ENCODE measurements at places on chromosomes 4 and X. TPM values are rescaled to one million over a fixed set of nuclear protein-coding genes. Genes with fewer than 3 reads are reported as not detected.

SPRY1 gene
- polyA plus RNA-seq, result 3.4 TPM

NAP1L2 gene
- polyA plus RNA-seq, result 2.8 TPM

IL13RA2 gene
- polyA plus RNA-seq, result 0.70 TPM

SHOX gene
- not detected for polyA plus RNA-seq

ASMT gene
- polyA plus RNA-seq, result 0.08 TPM

CT45A10 gene
- not detected for polyA plus RNA-seq

MMRN1 gene
- polyA plus RNA-seq, result not detected

MAGEA2B gene
- not detected for polyA plus RNA-seq

SHROOM3 gene
- 4.9 TPM for polyA plus RNA-seq

PRR32 gene
- polyA plus RNA-seq, result not detected

SSX5 gene
- polyA plus RNA-seq, result not detected

ARAP2 gene
- 9.3 TPM for polyA plus RNA-seq

HPGD gene
- polyA plus RNA-seq, result 0.75 TPM

TMPRSS11A gene
- polyA plus RNA-seq, result 0.10 TPM

PAGE2B gene
- not detected for polyA plus RNA-seq

P2RY4 gene
- 0.06 TPM for polyA plus RNA-seq

MTNR1A gene
- not detected for polyA plus RNA-seq

OPHN1 gene
- 5.8 TPM for polyA plus RNA-seq

SCML2 gene
- 0.64 TPM for polyA plus RNA-seq

ITIH6 gene
- polyA plus RNA-seq, result not detected

ASB5 gene
- polyA plus RNA-seq, result 0.01 TPM

BMPR1B gene
- 0.89 TPM for polyA plus RNA-seq

DNA sequence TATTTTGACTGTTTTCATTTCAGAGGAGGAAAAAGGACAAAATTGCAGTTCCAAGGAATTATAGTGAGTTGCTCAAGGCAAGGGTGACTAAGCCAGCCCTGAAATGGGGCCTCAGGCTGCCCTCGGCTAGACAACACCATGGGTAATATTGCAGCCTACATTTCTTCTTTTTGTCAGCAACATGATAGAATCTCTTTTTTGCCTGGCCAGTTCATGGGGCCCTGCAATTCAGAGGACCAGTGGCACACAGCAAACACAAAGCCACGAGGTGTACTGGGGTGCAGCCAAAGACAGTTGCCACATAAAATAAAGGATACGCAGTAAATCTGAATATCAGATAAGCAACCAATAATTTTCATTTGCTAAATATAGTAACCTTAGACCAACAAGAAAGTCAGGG lies 41.8 kb downstream of the RBM47 start:
- DNase-seq, result no peak

GRCh38 chr4:62399242-62399641 lies 1199.1 kb downstream of the ADGRL3 start:
- no peak for DNase-seq

DNA sequence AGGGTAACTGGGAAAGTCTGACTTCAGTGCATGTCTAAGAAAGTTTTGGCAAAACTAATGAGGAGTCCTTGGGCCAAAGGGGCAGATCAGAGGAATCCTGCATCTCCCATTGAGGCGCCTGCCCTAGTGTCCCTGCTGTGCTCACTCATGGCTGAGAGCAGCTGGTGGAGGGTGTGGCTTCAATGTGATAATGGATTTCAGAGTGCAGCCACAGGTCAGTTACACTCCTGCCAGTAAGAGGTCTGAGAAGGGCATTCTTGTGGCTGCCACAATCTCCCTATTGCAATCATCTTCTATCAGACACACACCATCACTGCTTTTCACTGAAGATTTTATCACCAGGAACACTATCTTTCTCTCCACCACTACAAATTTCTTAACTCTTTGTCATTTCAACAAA lies 457.1 kb downstream of the MID1IP1 start:
- DNase-seq, result no peak

GRCh38 chr4:39497909-39498726 lies 29.1 kb downstream of the UGDH start:
- DNase-seq, result no peak

DNA sequence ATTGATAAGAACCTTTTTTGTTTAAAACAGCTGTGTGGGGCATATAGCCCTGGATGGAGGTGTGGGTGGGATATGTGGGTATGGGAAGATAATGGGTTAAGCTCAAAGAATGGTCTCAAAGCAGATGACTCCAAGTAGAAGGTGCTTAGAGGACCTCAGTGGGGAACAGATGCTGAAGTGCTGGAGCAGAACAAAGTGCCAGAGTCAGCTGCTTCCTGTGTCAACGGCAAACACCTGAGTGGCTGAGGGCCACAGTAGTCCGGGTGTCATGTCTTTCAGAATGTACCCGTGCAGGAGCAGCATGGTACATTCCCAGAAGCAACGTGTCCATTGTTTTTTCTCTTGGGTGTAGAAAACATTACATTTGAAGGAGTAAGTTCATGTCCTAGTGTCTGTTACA lies 210.6 kb downstream of the CCNG2 start:
- DNase-seq, result no peak

GRCh38 chr4:139295206-139295941 lies 5.9 kb upstream of the NAA15 start:
- peak; percentile 54 for DNase-seq

- no peak for DNase-seq
Measured at GRCh38 chr4:20338841-20339240, 87.1 kb downstream of the SLIT2 start.

GRCh38 chr4:10661047-10661446 lies 23.5 kb downstream of the CLNK start:
- no peak for DNase-seq

DNA sequence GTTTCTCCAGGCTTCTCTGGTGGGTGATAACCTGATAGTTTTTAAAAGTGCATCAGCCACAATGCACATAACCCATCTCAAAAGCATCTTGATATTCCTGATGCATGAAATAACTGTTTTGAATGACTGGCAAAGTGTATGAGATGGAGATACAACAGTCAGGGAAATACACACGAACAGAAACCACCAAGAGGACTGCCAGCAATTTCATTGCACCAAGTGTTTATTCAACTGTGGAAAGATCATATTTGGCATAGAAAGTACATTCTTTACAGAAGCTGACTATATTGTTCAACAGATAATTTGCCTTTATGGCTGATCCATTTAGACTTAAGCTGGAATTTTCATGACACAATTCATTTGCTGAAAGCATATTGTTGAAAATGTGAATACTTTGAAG lies 139.5 kb downstream of the SLIT2 start:
- DNase-seq, result no peak

- no peak for DNase-seq
Measured at GRCh38 chr4:183599690-183600089, 59.3 kb downstream of the RWDD4 start.

DNA sequence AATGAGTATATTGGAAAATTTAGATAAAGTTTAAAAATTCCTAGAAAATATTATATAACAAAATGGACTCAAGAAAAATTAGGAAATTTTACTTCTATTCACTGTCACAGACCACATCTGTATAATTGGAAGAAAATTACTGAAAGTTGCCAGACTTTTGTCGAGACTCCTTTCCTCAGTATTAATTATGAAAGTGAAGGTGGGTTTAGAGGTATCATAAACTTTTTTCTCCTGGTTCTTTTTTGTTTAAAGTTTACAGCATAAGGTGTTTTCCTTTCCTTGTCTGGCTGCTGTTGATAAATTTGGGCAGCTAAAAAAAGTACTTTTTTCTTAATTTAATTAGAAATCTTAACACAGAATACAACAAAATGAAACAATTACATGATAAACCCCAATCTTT lies 6.7 kb upstream of the TEX13D start:
- no peak for DNase-seq

DNA sequence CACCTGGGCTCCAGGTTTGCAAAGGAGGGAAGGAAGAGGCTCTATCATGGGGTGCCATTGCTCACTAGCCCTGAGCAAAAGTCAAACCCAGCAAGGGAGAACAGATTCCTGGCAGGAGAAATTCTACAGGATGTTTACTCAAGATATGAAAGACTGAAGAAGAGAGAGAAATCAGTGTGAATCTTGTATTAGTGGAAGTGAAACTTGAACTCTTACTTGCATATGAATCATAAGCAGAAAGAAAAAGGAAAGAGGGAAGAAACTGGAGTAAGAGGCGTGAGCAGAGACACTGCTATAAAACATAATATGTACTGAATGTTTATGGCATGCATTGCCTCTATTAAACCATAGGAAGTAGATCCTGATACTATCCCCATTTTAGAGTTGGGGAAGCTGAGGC lies 60.9 kb downstream of the C4orf46 start:
- DNase-seq, result no peak

- DNase-seq, result no peak
Measured at GRCh38 chrX:40996886-40997530, 88.2 kb upstream of the USP9X start.

- no peak for DNase-seq
Measured at GRCh38 chrX:151776936-151777335, 42.4 kb downstream of the CNGA2 start.

DNA sequence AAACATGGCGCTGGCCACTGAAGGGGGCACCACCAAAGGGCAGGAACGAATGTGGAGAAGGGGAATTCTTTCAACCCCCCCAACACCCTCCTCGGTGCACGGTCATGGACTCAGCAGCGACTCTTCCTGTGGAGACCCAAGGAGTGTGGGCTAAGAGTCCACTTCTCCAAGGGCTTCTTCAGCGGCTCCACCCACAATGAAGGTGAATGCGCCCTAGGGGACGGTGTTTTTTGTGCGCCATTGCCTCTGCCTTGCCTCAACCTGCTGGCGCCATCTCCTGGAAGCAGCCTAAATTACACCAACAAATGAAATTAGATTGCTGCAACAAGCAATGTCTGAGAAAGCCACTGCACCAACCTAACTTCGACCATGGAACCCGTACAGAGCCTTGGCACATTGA lies 169.2 kb upstream of the MAGEB18 start:
- DNase-seq, result peak; percentile 4

- no peak for DNase-seq
Measured at GRCh38 chr4:25925486-25926201, 11.6 kb downstream of the SMIM20 start.

DNA sequence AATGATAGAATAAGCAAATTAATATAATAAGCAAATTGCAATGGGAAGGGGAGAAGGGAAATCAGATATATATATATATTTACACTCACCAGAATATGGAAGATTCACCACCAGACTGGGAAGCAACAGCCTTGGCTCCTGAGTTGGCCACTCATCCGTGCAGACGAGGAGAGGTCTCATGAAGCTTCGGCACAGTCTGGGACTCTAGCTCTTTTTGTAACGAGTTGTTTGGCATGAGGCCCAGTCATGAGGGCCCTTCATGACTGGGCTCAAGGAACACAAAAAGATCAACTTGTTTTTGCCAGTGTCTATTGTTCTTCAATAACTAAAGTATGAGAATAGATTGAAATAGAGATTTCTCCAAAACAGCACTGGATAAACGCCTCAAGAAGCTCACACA lies 176.4 kb downstream of the ADGRA3 start:
- no peak for DNase-seq

GRCh38 chr4:13203101-13203500 lies 281.0 kb downstream of the RAB28 start:
- no peak for DNase-seq

DNA sequence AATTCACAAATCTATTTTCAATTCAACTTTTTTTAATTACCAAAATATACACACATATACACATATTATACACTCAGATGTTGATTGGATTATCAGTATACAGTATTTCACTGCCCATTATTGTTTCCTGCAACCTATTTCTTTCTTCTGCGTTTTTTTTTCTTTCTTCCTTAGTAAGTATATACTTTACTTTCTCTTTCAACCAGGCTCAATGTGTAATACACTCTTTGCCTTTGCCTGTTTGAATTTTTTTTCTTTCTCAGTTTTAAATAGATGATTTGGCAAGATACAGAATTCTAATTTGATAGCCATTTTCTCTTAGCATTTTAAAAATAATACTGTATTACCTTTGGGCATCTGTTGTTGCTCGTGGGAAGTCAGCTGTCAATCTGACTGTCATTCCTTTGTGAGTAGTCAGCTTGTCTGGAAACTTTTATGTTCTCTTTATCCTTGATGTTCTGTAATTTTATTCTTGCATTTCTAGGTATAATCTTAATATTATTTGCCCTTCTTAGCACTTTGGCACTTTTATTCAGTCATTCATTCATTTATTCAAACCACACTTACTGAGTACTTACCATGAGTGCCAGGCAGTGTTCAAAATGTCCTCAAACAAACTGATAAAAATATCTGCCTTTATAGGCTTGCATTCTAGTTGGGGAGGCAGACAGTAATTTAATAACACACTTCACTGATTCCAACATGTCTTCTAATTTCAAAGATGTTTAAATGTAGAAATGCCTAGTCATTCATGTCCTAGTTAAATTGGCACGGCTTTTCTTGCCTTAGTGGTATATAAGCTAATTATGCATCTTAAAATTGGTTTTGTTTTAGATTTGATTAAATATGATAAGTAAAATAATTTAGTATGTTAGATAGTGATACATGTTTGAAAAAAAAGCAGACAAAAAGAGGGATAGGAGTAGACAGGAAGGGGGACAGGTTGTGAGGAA lies 3.7 kb downstream of the USP38 start:
- DNase-seq, result no peak

GRCh38 chr4:80229590-80229989 lies 32.3 kb downstream of the PRDM8 start:
- DNase-seq, result no peak

GRCh38 chrX:38335382-38335781 lies 8.1 kb upstream of the RPGR start:
- no peak for DNase-seq

- no peak for DNase-seq
Measured at GRCh38 chrX:24117258-24117657, 32.3 kb upstream of the ZFX start.

DNA sequence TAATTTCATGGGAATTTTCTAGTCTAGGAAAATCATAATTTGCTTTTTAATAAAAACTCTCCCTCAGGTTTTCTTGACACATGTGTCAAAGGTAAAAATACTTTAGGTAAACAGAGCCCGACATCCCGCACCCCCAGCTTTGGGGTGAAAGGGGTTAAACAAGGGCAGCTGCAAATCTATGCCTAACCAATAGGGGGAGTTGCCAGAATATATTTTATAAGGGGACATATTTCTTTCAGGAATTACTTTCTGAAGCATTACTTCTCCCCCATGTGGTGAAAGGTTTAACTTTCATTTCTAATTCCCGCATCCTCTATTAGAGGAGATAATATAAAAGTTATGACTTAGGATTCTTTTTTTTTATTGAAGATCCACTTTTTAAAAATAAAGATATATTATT lies 53.9 kb upstream of the HEPH start:
- no peak for DNase-seq

DNA sequence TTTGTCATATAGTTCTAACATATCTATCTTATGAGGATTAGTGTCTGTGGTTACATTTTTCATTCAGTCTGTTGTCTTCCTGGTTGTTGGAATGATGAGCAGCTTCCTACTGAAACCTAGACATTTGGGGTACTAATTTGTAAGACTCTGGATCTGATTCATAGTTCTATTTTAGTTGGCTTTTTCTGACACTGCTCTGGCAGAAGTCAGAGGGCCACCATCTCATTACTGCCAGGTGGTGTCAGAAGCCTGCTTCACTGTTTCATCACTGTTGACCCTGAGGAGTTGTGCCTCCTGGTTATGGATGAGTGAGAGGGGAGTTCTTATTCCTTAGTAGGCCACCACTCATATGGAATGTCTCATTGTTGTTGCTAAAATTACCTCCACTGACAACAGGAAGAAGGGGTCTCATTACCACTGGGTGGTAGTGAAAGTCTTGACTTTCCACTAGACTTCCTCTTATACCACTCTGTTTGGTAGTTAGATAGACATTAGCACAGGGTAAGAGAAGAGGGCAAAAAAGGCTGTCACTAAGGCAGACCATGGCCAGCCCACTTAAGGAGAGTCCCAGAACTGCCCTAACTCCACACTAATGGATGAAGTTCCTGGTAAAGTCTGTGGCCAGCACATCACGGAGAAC lies 395.2 kb downstream of the SPOCK3 start:
- DNase-seq, result no peak

- no peak for DNase-seq
Measured at GRCh38 chr4:26073886-26074560, 160.0 kb downstream of the SMIM20 start.

Data from keratinocyte (primary cell).